Cerebellar cortex (tissue), 1 donor: ENCODE measurements at places on chromosomes 7 and 10.

DNA sequence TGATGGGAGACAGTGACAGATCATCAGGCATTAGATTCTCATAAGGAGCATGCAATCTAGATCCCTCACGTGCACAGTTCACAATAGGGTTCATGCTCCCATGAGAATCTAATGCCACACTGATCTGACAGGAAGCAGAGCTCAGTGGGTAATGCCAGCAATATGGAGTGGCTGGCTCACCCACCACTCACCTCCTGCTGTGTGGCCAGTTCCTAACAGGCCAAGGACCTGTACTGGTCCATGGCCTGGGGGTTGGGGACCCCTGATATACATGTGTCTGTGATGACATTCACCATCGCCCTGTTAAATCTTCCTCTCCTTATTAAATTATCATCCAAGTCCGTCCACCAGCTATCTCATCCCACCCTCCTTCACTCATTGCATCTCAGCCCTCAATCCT lies 118.4 kb downstream of the TEX36 start:
- no peak for DNase-seq

- DNase-seq: no peak
Measured at GRCh38 chr10:51729822-51730555, 30.6 kb upstream of the CSTF2T start.

GRCh38 chr7:101778026-101778580 lies 39.3 kb upstream of the CUX1 start:
- DNase-seq: no peak

GRCh38 chr7:118872568-118872967 lies 648.1 kb downstream of the ANKRD7 start:
- no peak for DNase-seq

DNA sequence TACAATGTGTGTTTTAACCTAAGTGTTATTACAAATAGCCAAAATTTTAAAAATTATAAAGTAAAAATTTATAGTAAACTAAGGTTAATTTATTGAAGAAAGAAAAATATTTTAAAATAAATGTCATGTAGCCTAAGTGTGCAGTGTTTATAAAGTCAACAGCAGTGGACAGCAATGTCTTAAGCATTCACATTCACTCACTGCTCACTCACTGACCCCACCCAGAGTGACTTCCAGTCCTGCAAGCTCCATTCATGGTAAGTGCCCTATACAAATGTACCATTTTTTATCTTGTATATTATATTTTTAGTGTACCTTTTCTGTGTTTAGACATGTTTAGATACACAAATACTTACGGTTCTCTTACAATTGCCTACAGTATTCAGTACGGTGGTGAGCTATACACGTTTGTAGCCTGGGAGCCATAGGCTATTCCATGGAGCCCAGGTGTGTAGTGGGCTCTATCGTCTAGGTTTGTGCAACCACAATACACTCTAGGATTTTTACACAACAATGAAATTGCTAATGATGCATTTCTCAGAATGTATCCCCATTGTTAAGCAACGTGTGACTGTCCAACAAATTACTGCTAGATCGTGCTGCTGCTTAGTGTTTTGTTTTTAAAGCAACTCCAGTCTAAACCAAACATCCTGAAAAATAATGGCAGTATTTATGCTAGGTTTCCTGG lies 108.9 kb upstream of the NAMPT start:
- no peak for DNase-seq

DNA sequence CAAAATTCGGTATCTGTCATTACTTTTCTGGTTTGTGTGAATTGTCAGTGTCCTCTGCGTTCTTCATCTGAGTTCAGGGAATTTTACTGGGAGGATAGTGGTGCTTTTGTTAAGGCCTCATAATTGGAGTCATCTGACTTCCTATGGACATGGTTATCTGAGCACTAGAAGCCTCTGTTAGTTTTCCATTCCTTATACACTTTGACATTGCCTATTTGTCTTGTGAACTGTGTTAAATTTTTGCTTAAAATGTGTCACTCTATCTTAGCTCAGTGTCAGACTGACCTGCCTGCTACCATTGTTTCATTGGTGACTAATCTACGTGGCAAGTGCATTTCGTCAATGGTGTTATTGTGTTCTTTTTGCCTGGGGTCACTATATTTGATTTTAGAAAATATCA lies 253.3 kb downstream of the SEMA3A start:
- DNase-seq: no peak

DNA sequence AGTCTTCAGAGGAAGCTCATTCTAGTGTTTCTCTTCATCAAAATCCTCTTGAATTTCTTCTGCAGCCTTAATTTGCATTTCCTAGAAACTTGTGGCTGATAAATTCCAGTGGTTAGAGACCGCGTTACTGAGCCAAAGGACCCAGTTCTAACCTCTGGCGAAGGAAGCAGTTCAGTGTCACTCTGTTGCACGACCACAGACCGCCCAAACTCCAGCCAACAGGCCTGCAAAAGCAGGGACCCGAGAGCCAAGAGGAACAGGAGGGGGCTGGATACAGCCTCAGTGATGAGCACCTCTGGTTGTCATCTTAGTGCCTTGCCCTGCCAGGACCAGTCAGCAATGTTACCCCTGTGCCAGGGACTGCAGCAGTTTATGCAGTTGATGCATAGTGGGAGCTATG lies 70.0 kb downstream of the AFAP1L2 start:
- no peak for DNase-seq
